ENCODE measurements at places on chromosomes 16 and 17. TPM values are rescaled to one million over a fixed set of nuclear protein-coding genes. Genes with fewer than 3 reads are reported as not detected.
A peak's percentile ranks its signal among the peaks of the same experiment; 100 is the strongest.

The GPR139 gene
- not detected for total RNA-seq

GRCh38 chr16:55571191-55571897 lies 4.9 kb downstream of the CAPNS2 start:
- no peaks in the 10 kb centered on the region for H3K27me3 ChIP-seq
- H3K36me3 ChIP-seq: no peaks in the 10 kb centered on the region
- H3K4me1 ChIP-seq: peaks cover 4% of the 10 kb centered on the region
- DNase-seq: no peak
- H3K27ac ChIP-seq: no peak overlapping the region

DNA sequence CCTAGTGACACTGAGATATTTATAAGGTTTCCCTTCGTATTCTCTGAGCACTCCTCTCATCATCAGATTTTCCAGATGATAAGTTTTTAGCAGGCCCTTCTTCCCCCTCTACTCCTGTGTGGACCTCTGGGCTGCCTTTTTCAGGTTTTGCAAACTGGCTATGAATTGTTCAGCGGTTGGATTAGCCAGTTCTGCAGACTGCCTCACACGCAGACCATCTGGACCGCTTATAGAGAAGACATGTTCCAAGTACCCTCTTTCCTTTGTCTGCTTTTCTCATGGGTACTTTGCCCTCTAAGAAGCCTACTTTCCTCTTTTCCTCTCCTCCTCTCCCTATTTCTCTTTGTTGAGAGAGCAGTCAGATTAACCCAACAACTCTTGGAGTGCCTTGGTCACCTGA lies 111.6 kb downstream of the GRIN2A start:
- H3K27ac ChIP-seq: no peak overlapping the region
- H3K4me3 ChIP-seq: no peak overlapping the region
- H3K36me3 ChIP-seq: no peaks in the 10 kb centered on the region
- peaks cover 43% of the 10 kb centered on the region for H3K27me3 ChIP-seq
- no peak for DNase-seq

GRCh38 chr16:81902025-81902424 lies 109.2 kb downstream of the SDR42E1 start:
- DNase-seq: no peak
- no peaks in the 10 kb centered on the region for H3K27me3 ChIP-seq
- H3K27ac ChIP-seq: no peak overlapping the region
- no peaks in the 10 kb centered on the region for H3K36me3 ChIP-seq
- H3K4me3 ChIP-seq: no peak overlapping the region
- H3K4me1 ChIP-seq: no peaks in the 10 kb centered on the region

GRCh38 chr16:12059216-12059769 lies 82.8 kb downstream of the SNX29 start:
- no peak for DNase-seq
- H3K36me3 ChIP-seq: no peaks in the 10 kb centered on the region
- no peak overlapping the region for H3K27ac ChIP-seq
- no peaks in the 10 kb centered on the region for H3K4me1 ChIP-seq
- no peaks in the 10 kb centered on the region for H3K27me3 ChIP-seq

GRCh38 chr17:61122326-61122913 lies 277.2 kb upstream of the TBX2 start:
- no peak for DNase-seq
- H3K4me3 ChIP-seq: no peak overlapping the region
- H3K36me3 ChIP-seq: peaks cover 8% of the 10 kb centered on the region
- H3K27ac ChIP-seq: no peak overlapping the region

DNA sequence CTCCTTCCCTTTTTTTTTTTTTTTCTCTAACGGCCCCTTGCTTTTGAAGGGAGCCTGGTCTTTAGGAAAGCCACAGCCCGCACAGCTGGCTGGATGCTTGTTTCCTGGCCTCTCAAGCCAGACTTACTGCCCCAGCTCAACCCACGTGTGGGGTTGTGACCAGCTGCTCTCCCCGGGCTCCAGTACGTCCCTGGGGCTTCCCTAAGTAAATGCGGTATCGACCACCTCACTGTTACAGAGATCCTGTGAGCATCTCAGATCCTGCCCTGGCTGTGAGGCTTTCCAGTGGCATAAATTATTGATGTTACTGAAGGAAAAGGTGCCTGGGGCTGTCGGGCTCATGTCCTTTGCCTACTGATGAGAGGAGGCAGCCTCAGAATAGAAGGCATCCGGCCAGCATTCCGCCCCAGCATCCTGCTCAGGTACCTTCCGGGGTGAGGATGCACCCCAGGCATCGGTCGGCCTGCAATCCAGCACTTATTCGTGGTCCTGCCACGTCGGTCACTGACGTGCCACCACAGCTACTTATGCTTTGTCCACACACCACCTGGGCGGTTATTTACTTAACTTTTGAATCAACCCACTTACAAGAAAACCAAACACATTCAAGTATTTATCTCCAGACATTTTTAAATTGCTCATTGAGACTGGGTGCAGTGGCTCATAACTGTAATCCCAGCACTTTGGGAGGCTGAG lies 9.6 kb downstream of the GPRC5B start:
- no peaks in the 10 kb centered on the region for H3K27me3 ChIP-seq
- H3K4me1 ChIP-seq: peaks cover 42% of the 10 kb centered on the region
- H3K27ac ChIP-seq: no peak overlapping the region
- no peak for DNase-seq
- H3K4me3 ChIP-seq: peak overlapping the region; percentile 51

The PIK3R6 gene
- not detected for total RNA-seq

DNA sequence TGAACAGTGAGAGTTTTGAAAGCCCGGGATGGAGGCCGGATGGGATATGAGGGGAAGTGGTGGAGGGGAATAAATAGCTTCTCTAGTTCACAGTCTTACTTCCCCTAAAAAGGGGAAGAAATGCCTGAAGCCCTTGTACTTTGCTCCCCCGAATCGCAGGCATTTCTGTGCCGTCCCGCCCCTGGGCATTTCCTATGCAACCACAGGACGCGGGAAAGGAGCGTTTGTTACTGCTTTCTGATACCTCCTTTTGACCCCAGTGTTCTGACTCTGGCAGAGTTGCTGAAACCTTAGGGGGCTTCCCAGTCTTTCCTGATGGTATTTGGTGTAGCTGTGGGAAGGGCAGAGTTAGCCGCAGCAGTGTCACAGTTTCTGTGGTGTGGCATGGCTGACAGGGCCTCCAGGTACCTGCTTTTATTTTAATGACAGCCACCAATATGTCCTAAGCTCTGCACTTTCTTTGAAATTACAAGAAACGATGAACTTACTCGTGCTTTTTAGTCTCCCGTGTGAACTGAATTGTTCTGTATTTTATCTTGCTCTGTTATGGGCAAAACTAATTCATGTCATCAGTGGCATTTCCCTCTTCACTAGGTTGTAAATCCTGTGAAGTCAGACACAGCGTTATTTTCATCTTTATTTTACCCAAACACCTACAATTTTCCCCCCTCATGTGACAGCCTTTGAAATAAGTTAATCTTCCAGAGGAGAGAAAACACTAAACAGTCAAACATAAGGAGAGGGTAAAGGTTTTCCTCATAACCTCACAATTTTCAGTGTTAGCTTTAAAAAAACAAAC lies 27.1 kb downstream of the USP10 start:
- DNase-seq: no peak
- no peaks in the 10 kb centered on the region for H3K27me3 ChIP-seq
- H3K4me3 ChIP-seq: peak overlapping the region; percentile 58

- no peak for DNase-seq
- no peaks in the 10 kb centered on the region for H3K27me3 ChIP-seq
- no peak overlapping the region for H3K27ac ChIP-seq
- H3K4me1 ChIP-seq: peaks cover 8% of the 10 kb centered on the region
- H3K36me3 ChIP-seq: peaks cover 2% of the 10 kb centered on the region
Observed at GRCh38 chr17:17358866-17359265, 55.7 kb downstream of the NT5M start.

The C17orf50 gene
- 0.23 TPM for total RNA-seq

- peaks cover 2% of the 10 kb centered on the region for H3K36me3 ChIP-seq
- peak overlapping the region; percentile 93 for H3K4me3 ChIP-seq
- H3K4me1 ChIP-seq: peaks cover 21% of the 10 kb centered on the region
- peak overlapping the region; percentile 96 for H3K27ac ChIP-seq
- no peaks in the 10 kb centered on the region for H3K27me3 ChIP-seq
Observed at GRCh38 chr17:73091770-73092522, 542 bp downstream of the SLC39A11 start.
